ENCODE measurements at places on chromosomes 5 and 9.

DNA sequence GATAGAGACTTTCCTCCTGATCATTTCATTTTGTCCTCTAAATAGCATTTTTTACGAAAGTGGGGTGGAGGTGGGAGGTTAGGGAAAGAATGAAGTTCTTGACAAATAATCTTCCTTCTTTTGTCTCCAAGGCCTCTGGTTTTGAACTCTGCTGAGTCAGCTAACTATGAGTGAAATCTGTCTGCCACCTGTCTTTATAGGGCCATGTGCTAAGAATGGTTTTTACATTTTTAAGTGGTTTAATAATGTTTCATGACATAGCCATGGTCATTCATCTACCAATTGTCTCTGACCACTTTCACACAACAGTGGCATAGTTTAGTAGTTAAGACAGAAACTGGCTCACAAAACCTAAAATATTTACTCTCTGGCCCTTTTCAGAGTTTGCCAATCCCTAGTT, 7.6 kb downstream of the MAN2A1 start:
- DNase-seq, result no peak

DNA sequence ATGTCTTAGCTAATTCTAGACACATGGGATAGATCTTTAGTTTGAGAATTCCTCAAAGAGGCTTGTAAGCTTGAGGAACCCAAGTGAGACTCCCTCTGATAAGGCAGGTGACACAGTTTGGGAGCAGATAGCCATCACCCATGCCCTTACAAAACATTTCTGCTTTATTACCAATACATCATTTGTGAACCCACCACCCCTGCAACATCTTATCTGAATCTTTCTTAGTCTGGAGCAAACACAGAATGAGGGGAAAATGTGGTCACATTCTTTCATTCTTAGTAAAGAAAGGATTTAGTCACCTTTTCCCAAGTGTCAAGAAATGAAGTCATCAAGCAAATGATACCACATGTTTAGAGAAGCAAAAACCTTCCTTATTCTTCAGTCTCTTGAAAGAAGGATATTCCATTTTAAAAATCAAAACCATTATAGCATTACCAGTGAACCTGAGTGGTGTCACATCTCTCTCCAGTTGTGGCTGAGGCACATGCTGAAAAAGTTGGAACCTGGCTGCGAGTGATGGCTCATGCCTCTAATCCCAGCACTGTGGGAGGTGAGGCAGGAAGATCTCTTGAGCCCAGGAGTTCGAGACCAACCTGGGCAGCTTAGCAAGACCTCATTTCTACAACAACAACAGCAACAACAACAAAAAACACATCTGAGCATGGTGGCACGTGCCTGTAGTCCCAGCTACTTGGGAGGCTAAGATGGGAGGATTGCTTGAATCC, 65.9 kb downstream of the PRKACG start:
- no peak for DNase-seq

- no peak for DNase-seq
Observed at GRCh38 chr9:84822589-84823233, 153.2 kb downstream of the NTRK2 start.

- DNase-seq, result no peak
Observed at GRCh38 chr9:29001006-29001405, 1427.7 kb upstream of the C9orf72 start.

GRCh38 chr9:88767504-88767790, 223.8 kb upstream of the S1PR3 start:
- DNase-seq, result no peak

GRCh38 chr9:14909961-14910805, at the start of gene FREM1:
Gene FREM1, minus strand, starts transcription at chr9:14910428. Its CDS starts 41,451 bp downstream, at chr9:14868977.
- DNase-seq, result no peak

DNA sequence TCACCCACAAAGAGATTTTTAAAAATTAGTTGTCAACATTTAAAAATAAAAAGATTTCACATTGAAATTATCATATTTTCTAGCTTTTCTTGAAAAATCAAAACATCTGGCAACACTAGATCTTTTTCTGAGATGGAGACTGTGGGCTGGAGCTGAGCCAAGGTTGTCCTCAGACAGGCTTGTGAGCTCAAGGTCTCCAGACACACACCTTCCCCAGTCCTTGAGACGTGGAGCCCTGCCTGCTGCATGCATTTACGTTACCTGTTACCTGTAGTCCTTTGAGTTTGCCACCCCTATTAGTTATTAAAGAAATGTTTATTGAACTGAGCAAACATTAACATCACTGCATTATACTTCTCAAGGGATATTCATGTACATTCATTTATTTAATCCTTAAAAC, 87.5 kb upstream of the TLE1 start:
- no peak for DNase-seq

- DNase-seq, result no peak
Observed at GRCh38 chr5:133420440-133421301, 191.7 kb downstream of the FSTL4 start.

DNA sequence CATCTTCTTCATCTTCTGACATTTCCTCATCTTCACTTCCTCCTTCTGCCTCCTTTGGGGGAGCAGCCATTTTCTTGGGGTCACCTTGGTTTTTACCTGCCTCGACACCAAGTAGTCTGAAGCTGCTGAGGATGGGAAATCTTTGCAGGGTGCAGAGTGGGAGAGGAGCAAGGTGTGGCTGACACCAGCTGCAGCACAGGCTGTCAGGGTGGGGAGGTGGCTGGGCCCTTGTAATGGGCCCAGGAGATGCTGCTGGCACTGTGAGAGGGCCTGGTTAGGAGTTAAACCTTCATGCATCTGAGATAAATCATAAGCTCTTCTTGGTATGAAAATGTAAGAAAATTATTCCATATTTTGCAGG, 7.7 kb downstream of the RABL6 start:
- DNase-seq, result no peak

GRCh38 chr9:268616-269015, 54.0 kb downstream of the DOCK8 start:
- no peak for DNase-seq

DNA sequence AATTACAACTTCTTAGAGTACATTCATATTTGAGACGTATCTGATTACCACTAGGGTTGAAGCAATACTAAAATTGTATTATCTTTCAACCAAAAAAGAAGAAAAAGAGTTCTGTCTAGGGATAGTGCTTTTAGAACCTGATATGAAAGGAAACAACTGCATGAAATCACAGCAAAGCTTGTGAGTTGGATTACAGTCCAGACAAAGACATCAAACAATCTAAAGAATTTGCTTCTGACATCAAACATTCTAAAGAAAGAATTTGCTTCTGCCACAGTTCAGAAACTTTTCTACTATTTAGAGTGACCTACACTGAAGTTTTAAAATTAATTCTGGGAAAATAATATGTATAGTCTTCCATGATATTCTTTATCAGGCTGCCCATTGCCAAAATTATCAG, 1141.1 kb upstream of the ACO1 start:
- no peak for DNase-seq
